ENCODE measurements at places on chromosomes 4 and X. TPM values are rescaled to one million over a fixed set of nuclear protein-coding genes. Genes with fewer than 3 reads are reported as not detected.

DNA sequence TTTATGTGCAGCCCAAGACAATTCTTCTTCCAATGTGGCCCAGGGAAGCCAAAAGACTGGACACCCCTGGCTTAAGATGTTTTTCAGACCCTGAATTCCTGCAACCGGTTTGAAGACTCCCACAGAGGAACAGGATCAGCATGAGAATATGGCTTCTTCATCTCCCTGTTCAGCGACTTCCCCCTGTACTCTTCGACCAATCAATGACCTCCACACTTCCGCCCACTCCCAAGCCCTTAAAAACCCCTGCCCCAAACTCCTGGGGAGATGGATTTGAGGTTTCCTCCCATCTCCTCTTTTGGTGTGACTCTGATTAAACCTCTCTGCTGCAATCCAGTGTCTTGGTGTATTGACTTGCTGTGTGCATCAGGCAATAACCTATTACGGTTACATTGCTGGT lies 344.4 kb downstream of the NR3C2 start:
- DNase-seq = no peak

DNA sequence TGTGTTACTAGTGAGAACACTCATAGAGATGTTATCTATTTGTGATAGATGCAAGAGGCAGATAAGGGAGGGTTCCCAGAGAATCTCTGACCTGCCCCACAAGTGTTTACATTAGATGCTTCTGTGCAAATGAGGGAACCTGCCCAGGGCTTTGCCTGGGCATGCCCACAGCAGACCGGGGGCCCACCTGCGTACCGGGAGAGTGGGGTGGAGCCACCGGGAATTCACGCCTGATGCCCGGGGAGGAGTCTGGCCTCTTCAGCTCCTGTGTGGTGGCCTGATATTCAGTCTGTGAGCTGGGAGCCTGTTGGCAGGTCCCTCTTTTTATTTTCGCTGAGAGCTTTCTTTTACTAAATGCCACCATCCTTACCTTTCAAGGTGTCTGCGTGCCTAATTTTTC lies 155.7 kb downstream of the SNCA start:
- no peak for DNase-seq

GRCh38 chrX:151921292-151921691 lies 8.6 kb downstream of the MAGEA4 start:
- no peak for DNase-seq

- no peak for DNase-seq
Observed at GRCh38 chr4:64341711-64342110, 67.5 kb downstream of the TECRL start.

- DNase-seq = no peak
Observed at GRCh38 chrX:52424656-52425055, 55.8 kb downstream of the XAGE2 start.

NIPAL1 gene
- polyA plus RNA-seq = 4.5 TPM

All from forelimb muscle (tissue), 1 donor.